D341Med (cell line): ENCODE measurements at places on chromosomes 12 and 14.

GRCh38 chr12:1706632-1706980, 15.7 kb downstream of the ADIPOR2 start:
- DNase-seq: no peak

DNA sequence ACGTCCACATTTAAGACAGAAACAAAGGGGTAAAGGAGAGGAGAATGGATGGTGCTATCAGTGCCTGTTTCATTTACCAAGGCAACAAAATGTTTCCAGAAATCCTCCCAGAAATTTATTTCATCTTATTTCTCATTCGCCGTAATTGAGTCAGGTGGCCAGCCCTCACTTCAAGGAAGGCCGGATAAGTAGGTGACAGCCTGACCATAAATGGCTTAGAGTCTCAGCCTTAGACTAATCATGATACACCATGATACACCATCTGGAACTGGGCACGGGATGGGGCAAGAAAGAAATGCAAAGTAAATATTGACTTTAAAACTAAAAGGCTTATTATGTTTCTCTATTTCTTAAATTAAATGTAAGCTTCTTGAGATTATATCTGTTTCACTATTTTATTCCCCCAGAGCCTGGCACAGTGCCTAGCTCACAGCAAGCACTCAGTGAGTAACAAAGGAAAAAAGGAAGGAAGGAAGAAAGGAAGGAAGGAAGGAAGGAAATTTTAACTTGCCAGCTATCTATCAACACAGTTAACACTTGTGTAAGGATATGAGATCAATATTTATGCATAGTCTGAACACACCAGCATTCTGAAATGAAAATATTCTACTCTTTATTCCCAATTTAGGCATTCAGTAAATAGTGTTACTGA, 106.1 kb upstream of the FSCB start:
- DNase-seq: no peak

DNA sequence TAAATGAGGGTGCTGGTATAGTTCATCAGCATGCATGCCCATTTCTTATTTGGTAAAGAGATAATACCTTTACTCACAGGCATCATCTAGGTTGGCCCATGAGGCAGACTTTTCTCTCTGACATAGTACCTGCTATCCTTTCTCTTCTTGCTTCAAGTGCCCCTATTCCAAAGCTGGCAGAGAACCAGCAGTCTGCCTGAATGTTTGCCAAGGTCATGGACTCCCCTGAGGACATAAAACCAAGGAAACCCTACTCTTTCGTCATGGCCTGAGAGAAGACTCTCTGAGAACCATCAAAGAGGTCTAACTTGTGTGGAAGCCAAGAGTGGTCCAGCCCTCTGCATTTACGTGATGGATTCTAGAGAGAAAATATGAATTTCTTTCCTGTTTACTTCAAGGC, 11.9 kb downstream of the PPP1R36 start:
- DNase-seq: no peak

DNA sequence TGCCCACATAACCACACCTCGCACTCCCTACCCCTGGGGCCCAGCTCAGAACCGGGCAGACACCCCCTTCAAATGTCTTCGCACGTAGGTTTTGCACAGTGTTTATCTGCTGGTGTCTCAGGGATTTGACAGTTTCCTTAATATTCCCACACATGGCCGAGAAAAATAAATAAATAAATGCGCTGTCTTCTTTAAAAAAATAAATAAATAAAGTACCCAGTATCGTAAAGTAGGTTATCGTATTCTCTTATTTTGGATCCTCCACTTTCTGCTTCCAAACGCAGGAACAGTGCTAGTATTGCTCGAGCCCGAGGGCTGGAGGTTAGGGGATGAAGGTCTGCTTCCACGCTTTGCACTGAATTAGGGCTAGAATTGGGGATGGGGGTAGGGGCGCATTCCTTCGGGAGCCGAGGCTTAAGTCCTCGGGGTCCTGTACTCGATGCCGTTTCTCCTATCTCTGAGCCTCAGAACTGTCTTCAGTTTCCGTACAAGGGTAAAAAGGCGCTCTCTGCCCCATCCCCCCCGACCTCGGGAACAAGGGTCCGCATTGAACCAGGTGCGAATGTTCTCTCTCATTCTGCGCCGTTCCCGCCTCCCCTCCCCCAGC, 710 bp upstream of the FOS start:
- DNase-seq: no peak

DNA sequence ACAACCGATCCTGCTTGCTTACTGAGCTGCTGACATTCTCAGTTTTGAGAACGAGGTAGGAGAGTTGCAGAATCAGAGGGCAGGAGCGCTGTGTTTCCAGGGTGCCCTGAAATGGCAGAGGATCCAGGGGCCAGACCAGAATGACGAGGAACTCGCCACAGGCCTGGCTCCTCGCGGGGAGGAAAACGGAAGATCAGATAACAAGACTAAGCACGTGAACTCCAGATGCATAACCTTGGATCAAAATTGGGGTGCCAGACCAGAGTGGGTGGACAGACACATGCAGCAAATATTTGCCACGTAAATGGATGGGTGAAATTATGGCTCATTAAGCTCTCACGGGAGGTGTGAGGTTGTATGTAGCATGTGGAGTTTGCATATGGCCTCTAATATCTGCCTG, 46.5 kb downstream of the ELK3 start:
- DNase-seq: no peak

GRCh38 chr12:103318566-103318965, 177.2 kb downstream of the C12orf42 start:
- DNase-seq: no peak

DNA sequence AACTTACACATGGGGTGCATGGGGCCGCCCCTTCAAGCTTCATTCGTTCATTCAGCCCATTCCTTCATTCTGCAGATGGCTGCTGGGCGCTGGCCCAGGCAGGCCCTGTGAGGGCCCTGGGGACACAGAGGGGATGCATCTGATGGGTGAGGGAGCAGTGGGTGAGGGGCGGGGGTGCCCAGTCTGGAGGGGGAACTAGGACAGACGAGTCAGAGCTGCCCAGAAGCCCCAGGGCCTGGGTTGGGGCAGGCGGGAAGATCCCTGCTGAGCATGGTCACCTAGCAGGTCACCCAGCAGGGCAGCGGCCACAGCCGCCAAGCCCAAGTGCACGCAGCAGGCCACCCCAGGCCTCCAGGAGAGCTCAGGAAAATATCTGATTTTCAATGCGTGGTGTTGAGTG, 14.1 kb downstream of the TRMT61A start:
- DNase-seq: no peak

- no peak for DNase-seq
Measured at GRCh38 chr14:35986219-35986573, 160.1 kb downstream of the BRMS1L start.

DNA sequence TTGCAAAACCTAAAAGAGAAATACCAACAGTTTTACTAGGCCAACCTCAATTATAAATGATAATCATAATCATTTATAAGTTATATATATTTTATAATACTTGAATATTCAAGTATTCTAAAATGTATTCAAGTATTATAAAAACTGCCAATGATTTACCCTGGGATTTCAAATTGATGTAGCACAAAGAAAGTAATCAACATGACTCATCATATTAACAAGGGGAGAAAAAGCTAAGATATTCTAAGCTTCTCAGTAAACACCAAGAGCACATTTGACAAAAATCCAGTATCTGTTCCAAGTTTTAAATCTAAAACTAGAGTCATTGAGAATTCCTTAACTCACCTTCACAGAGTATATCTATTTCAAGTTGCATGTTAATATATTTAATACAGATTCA, 56.1 kb downstream of the CAPZA3 start:
- no peak for DNase-seq

DNA sequence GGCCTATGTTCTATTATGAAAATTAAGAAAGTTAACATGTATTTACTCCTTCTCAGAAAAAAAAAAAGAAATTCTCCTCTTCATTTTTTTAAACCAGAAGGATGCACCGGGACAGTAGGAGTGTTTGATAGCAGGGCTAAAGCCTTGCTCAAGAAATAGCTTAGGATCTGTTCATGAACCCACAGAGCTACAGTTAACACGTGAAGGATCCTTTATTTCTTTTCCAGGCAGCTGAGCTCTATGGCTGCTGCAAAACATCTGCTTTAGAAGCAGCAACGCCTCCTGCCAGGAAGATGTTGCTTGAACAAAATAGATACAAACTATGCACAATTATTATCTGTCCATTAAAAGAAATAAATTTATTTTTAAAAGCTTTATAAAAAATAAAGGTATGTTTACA, 254.8 kb downstream of the PRKD1 start:
- DNase-seq: no peak
